ENCODE measurements at places on chromosomes 11 and 22. TPM values are rescaled to one million over a fixed set of nuclear protein-coding genes. Genes with fewer than 3 reads are reported as not detected.

GALNT18 gene
- polyA plus RNA-seq: 16.1 TPM

ABCC8 gene
- 0.62 TPM for polyA plus RNA-seq

PHETA2 gene
- polyA plus RNA-seq: 5.2 TPM

TSGA10IP gene
- polyA plus RNA-seq: 0.05 TPM

THAP7 gene
- polyA plus RNA-seq: 40.3 TPM

ARHGAP32 gene
- polyA plus RNA-seq: 3.5 TPM
